ENCODE measurements at places on chromosomes 7 and 10. TPM values are rescaled to one million over a fixed set of nuclear protein-coding genes. Genes with fewer than 3 reads are reported as not detected.

- DNase-seq, result no peak
Measured at GRCh38 chr10:45091968-45092367, 91.2 kb downstream of the ZNF22 start.

MGMT gene
- total RNA-seq, result 10.3 TPM

ADAM12 gene
- total RNA-seq, result 0.35 TPM

IFIT5 gene
- 10.3 TPM for total RNA-seq

SPDYE16 gene
- total RNA-seq, result not detected

DNA sequence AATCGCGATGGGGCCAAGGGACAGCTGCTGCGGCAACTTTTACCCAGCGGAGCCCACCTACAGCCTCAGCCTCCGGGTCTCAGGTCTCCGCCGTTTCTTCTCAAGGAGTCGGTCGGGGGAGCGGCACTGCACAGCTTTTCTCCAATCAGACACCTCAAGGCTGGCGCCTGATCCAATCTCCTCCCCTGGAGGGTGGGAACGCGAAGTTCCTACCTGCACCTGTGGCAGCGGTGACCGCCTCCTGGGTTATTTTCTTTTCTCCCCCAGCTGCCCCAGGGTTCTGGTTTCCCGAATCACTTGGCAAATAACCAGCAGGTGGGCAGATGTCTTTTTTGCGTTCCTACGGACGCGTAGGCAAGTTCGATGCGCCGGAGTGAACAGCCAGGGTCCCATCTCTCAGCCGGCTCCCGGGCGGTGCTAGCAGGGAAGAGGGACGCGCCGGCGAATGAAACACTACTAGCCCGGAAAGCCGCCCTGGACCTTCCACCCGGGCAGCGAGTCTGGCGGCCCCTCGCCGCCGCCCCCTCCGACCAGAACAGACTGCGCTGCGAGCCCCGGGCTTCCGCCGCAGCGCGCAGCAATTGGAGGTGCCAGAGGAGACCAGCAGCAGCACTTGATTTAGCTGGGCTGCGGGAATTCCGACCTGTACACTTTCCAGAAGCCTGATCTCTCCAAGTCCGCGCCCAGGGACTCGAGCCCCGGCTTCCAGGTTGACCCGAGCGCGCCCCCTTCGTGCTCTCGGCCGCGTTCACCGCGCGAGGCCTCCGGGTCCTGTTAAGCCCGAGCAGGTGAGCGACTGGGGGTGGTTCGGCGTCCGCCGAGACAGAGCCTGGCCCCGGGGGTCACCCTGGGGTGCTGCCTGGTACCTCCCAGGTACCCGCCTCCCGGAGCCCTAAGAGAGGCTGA lies at the start of gene PRR15:
Gene PRR15, plus strand, starts transcription at position 246 of the 906 bp plus-strand sequence. CDS start 2,495 bp downstream, outside the sequence.
- DNase-seq, result no peak

- DNase-seq, result no peak
Measured at GRCh38 chr10:75071756-75072155, 39.7 kb upstream of the SAMD8 start.

- no peak for DNase-seq
Measured at GRCh38 chr7:7553386-7553785, 13.3 kb upstream of the MIOS start.

- DNase-seq, result no peak
Measured at GRCh38 chr10:119947300-119947699, 54.8 kb downstream of the SEC23IP start.

DNA sequence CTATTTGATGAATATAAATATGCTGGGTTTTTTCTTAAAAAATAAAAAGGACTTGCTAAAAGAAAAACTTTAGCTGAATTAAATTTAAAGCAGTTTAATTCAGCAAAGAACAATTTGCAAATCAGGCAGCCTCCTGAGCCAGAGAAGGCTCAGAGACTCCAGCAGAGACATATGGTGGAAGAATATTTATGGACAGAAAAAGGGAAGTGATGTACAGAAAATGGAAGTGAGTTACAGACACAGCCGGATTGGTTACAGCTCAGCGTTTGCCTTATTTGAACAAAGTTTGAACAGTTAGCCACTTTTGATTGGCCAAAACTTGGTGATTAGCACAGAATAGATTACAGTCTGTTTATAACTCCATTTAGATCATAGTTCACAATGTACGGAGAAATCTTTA lies 110.3 kb downstream of the GAD2 start:
- no peak for DNase-seq

ACSM6 gene
- not detected for total RNA-seq

DNA sequence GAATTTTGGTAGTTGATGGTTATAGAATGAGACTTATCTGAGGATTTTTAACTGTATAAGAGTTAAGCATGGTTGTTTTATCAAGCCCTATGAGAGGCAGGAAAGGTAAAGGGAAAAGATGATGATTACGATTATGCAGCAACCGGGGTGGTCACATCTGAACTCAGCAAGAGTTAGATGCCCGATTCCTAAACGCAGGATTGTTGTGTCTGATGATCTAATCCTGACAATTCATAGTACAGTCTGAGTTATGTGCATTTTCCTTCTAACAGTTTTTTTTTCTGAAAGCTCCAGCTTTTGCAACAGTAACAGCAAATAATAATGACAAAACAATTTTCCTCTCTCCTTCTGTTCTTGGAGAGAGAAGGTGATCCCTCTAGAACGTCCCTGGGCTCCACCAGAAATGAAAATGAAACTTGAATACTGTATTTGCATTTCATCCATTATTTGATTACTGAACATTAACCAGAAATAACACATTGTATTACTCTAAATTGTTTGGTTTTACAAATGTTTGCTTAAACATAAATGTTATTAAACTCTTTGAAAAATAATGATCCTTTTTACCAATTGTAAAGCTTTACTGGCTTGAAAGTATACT lies 176.5 kb upstream of the CCDC6 start:
- DNase-seq, result no peak

DNA sequence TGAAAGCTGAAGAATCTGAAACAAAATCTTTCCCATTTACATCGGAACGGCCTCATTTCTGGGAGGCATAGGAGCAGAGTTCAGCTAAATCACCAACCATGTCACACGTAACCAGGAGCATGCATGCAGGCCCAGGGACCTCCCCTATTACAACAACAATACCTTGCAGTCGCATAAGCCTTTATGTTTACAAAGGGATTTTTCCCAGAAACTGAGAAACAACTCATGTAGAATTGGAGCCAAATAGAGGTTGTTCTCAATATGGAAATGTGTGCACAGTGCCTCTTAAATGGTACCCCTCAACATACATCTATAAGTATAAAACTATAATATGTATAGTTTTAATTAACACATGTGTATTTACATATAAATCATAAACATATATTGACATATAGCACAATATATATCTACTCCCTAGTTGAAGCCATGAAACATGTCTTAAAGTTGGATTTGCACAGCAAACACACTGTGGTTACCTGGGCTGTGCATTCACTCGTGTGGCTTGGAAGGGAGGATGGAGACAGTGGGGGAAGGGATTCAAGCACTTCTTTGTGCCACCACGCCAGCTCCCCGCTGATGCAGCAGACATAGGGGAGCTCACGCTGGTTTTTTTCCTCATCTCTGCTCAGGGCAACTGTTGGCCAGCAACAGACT lies 35.0 kb upstream of the DGKI start:
- no peak for DNase-seq

DNA sequence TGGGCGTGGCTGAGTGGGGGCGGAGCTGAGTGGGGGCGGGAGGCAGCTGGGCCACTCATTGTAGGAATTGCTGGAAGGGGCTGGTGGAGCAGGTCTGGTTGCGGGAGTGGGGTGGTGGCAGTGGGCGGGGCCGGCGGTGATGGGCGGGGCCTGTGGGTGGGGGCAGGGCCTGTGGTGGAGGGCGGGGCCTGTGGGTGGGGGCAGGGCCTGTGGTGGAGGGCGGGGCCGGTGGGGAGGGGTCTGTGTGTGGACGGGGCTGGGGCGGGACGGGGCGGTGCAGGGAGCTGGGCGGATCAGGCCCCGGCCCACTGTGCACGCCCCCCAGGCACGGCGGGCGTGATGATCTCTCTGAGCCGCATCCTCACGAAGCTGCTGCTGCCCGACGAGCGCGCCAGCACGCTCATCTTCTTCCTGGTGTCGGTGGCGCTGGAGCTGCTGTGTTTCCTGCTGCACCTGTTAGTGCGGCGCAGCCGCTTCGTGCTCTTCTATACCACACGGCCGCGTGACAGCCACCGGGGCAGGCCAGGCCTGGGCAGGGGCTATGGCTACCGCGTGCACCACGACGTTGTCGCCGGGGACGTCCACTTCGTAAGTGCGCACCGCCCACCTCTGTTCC lies 14.0 kb downstream of the SLC29A4 start:
- DNase-seq, result no peak

POP7 gene
- 94.4 TPM for total RNA-seq

ATOH7 gene
- 0.11 TPM for total RNA-seq

ADAM22 gene
- 4.6 TPM for total RNA-seq

POM121C gene
- total RNA-seq, result 13.7 TPM

- peak; percentile 25 for DNase-seq
Measured at GRCh38 chr10:35259769-35260397, 76.4 kb upstream of the CCNY start.

GRCh38 chr10:30170814-30171213 lies 111.4 kb upstream of the JCAD start:
- DNase-seq, result no peak

XRCC2 gene
- 14.1 TPM for total RNA-seq

DNA sequence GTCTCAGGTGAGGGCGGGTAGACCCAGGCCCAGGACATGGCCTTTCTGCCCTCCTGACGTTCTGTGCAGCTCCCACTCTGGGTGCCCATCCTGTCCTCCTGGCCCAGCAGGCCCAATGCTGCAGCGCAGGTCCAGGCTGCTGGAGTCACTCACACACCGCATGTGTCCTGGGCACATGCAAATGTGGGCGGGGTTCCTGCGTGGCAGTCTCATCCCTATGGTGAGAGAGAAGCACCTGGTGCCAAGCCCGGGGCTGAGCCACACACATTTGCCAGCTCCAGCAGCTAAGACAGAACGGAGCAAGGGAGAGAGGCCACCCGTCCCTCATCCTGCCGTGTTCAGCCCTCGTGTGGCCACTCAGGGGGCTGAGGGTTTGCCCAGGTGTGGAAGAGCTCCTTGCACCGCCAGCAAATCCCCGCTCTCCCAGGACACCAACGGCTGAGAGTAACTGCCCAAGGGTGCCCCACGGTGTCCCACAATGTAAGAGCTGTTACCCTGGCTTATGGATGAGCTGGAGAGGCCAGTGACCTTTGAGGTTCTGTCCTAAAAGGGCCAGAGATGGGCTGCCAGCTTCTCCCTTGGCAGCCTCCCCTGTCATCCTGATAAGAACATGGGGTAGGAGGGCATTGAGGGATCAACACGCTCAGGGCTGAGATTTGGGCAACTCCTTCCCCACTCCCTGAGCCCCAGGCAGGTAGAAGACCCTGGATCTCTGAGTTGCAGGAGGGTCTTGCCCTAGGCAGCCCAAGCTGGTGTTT lies 4.4 kb downstream of the FUOM start:
- DNase-seq, result no peak

TAS2R4 gene
- 0.32 TPM for total RNA-seq

- DNase-seq, result no peak
Measured at GRCh38 chr10:99531696-99532593, 797 bp upstream of the NKX2-3 start.

GRCh38 chr10:2173327-2173726 lies 436.0 kb upstream of the ADARB2 start:
- no peak for DNase-seq

MAT1A gene
- total RNA-seq, result 63.7 TPM

DNA sequence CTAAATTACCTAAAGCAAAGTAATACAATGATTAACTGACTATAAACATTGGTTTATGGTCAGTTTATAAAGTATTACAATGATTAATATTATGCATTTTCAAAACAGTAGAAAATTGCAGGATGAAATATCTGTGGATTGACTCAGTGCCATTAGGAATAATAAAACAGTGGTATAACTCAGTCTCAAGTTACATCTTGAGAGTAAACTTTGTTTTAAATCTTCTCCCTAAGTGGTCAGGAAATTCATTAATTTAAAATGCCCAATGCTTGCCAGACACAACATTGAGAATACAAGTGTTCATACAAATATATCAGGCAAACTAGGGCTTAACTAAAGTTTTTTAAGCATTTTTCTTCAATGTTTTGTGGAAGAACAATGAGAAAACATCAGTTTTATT lies 257.8 kb downstream of the ETV1 start:
- no peak for DNase-seq

DNA sequence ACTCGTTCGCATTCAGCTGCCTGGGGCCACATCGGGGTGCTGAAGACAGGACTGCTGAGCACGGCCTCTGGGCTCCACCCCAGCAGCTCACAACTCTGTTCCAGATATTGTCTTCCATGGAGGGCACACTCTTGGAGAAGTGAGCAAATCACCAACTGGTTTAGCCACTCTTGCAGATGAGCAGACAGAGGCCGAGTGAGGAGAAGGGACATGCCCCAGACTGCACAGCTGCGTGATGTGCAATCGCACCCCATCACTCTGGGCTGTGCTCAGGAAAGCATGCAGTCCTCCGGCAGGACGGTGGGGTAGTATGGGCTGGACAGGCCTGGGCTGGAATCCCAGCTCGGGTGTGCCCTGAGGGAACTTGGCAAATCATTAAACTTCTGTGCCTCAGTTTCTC lies 111.6 kb downstream of the FAM53B start:
- no peak for DNase-seq

DNA sequence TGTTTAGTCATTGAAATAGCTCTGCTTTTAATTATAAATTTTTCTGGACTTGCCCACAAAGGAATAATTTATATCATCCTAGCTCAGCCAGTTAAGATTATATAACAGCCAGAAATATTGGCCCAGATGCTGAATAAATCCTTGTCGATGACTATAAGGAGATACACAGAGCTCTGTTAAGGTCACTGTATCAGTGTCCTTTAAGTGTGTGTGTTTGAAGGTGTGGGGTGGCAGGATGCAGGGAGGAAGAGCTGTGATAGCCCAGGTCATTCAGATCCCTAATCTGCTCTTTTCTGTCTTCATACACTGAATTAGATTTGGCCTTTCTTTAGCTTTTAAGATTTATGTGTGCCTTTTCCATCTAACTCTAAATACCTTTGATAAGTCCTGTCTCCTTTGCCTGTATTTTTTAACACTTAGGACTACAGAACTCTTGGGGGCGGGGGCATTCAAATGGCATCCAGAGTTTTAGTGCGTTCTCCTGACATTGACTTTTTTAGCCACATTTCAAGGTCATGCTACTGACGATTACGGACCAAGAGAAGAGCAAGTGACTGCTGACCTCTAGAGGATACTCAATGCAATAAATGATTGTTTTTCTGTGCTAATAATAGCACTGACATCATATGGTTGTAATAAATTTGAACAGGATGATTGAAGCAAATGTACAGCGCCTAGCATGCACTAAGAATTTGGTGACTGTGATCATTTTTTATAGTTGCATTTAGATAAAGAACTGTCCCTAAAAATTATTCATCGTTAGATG lies 172.3 kb downstream of the CACNB2 start:
- DNase-seq, result peak; percentile 76

POR gene
- 136 TPM for total RNA-seq

DNA sequence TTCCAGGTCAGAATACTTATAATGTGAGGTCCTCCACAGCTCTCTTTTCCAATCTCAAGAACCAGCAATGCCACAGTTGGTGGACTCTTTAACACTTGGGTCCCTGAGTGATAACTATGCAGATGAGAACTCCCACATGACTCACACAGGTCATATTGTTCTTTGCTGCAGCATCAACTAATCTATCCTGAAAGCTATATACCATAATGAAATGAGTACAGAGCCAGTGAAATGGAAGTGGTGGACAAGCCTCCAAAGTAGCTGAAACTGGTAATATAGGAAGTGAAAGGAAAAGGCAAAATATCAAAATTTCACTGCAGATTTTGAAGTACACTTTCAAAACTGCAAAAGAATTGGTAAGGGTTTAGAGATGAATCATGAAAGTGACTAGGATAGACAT lies 45.6 kb downstream of the SORCS1 start:
- DNase-seq, result no peak

GRCh38 chr7:109955986-109956385 lies 1134.9 kb upstream of the LRRN3 start:
- no peak for DNase-seq
